ENCODE measurements at places on chromosomes 13 and 19.

DNA sequence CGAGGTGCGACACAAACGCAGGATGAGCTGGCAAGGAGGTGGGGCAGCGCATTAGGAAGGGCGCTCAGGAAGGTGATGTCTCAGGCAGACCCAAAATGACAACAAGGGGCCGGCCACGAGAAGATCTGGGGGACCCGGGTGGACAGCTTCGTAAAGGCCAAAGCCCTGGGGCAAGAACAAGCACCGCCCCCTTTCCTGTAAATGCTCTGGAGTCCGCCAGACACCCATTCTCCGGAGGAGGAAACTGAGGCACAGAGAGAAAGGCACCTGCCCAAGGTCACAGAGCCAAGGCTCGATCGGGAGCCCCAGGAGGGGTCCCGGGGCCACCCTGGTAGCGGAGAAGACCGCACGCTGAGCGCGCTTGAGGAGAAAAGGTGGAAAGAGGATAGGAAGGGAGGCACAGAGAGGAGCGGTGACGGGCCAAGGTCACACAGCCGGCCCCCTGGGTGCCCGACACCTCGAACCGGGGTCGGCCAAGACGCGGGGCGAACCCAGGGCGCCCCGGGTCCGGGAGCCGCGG lies 571 bp downstream of the SAFB2 start:
- DNase-seq: no peak

GRCh38 chr19:46634656-46635218 lies 1.3 kb downstream of the GNG8 start:
- DNase-seq: no peak

DNA sequence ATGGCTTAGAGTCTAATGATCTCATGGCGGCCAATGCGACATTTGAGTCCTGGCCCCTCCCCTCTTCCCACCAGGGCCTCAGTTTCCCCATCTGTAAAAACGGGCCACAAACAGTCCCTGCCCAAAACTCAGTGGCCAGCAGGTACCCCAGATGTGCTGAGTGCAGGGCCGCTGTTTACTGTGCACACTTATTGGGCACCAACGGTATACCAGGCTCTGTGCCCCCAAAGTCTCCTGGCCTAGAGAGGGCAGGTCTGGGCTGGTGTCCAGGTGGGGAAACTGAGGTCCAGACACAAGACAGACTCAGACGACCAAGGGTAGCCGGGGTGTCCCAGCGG lies 23.6 kb upstream of the WDR18 start:
- no peak for DNase-seq

- DNase-seq: no peak
These were observed 60.5 kb downstream of the ATP7B start for GRCh38 chr13:51950722-51951121.

- DNase-seq: no peak
These were observed 865.1 kb downstream of the EFNB2 start for GRCh38 chr13:105670179-105670990.

DNA sequence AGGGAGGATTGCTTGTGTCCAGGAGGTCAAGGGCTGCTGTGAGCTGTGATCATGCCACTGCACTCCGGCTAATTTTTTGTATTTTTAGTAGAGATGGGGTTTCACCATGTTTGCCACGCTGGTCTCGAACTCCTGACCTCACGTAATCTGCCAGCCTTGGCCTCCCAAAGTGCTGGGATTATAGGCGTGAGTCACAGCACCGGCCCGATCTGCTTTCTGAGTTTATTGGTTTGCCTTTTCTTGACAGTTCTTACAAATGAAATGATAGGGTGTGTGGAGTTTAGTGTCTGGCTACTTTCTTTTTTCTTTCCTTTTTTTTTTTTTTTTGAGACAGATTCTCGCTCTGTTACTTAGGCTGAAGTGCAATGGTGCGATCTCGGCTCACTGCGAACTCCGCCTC lies 848 bp downstream of the C19orf44 start:
- DNase-seq: no peak

DNA sequence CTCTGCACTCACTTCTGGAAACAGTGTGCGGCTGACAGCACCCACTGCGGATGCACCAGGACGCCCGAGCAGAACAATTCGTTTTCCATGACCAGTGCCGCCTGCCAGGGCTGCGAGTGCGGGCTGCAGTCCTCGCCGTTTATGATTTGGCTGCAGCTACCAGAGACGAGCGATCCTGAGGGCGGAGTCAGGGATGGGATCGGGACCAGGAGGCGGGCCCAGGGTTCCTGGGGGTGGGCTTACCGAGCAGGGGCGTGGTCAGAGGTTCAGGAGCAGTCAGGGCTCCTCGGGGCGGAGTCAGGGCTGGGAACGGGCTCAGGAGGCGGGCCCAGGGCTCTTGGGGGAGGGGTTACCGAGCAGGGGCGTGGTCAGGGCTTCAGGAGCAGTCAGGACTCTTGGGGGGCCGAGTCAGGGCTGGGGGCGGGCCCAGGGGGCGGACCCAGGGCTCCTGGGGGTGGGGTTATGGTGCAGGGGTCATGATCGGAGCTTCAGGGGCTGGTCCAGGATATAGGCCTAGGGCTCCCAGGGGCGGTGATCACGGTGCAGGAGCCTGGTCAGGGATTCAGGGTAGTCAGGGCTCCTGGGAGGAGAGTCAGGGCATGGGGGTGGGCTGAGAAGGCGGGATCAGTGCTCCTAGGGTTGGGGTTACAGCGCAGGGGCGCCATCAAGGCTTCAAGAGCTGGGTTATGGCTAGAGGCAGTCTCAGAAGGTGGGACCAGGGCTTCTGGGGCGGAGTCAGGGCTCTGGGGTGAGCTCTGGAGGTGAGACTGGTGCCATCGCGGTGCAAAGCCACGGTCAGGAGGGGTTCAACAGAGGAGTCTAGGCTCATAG lies 1.7 kb downstream of the KLK4 start:
- peak; percentile 51 for DNase-seq

Data from KBM-7 (cell line).